ENCODE measurements at places on chromosomes 7 and 10.

DNA sequence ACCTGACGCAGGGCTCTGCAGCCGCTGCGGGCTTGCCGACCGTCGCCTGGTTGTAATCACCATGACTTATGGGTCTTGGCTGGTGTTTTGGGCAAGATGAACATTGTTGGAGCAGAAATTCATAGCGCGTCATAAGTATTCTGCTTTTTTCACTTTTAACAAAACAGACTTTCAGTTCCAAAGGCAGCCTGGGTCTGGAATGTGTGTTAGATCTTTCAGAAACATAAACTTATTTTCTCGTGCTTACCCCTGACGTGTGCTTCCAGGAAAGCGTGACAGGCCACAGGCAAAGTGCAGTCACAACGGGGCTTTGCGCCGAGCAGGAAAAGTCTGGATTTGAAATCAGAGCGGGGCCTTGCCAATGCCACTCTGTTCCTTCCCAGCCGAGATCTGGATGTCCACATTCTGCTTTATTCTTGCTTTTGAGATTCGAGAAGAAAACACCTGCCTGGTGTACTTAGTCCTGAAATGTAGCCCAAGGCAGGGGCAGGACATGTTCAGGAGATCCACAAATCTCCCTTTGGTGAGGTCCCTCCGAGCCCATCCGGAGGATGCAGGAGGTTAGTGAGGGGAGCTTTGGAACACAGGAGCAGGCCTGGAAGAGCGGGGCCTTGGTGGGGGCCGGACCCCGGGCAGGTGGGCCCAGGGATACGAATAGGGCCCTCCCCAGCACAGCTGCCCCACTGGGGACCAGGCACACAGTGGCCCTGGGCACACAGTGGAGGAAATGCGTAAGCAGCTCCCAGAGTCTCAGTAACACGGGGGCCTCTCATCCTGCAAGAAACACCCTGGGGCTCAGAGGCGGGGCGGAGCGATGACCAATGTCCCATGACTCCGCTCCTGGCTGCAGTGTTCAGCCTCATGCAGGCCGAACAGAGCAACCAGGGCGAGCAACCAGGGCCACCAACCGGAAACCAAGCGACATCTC, 49.5 kb upstream of the EBF3 start:
- DNase-seq = no peak

- no peak for DNase-seq
These were observed 26.1 kb upstream of the DNAJB6 start for GRCh38 chr7:157310676-157311185.

DNA sequence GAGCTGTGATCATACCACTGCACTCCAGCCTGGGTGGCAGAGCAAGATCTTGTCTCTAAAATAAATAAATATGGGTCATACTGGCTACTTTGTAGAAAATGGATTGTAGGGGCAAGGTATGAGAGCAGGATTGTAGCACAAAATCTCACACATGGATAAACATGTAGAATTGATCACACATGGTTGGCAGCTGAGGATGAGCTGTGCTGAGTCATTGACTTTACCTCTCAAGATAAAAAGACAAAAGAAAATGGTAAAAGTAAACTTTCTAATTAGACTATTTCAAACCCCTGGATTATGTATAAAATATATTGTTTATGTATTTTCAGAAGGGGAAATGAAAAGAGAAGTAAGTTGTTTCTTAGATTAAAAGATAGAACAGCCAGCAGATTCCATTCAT, 69.3 kb downstream of the APBB1IP start:
- DNase-seq = no peak

DNA sequence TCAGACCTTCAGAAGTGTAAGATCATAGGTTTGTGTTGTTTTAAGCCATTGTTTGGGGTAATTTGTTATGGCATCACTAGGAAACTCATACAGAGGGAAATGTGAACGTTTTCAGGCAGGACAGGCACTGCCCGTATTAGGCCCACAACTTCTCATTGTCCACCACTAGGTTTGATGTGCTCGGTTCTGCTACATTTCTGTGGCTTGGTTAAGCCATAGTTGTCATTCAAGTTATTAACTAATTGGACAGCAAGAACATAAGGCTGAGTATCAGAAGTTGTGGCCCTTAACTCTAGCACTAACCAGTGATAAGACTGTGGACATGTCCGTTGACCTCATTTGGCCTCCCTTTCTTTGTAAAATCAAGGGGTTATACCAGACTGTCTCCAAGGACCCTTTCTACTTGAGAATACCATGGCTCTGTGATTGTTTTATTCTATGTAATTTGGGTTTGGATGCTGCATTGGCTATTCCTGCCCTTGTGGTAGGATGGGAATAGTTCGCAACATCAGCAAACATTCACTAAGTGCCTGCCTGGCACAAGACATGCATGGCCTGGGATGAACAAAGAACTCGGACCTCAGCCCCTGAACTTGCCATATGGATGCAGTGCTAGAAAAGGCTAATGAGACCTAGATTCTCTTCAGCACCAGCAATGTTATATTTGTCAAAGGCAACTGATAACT, 85.7 kb downstream of the CCDC71L start:
- no peak for DNase-seq

DNA sequence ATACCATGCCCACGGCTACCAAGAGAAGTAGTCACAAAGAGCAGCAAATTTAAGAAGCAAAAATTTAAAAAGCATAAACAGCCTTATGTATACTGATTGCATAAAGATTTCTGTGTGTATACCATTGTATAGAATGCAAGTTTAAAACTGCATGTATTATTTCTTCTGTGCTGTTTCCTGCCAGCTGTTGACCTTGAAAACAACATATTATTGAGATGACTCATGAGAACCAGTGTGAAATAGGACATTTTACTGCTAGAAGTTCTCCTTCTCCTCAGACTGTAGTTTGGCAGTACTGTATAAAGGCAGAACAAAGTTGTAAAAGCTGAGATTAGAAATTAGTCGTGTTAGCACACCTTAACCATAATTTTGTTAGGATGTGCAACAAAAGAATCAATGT, 42.3 kb upstream of the SGCE start:
- no peak for DNase-seq

Data from CD4-positive, alpha-beta T cell treated with Interferon alpha-2 for 1 hour (primary cell).